ENCODE measurements at places on chromosomes 6 and 20.
A peak's percentile ranks its signal among the peaks of the same experiment; 100 is the strongest.

- DNase-seq: no peak
Measured at GRCh38 chr6:4922488-4923037, 81.3 kb downstream of the RPP40 start.

GRCh38 chr6:122381494-122382265 lies 17.8 kb upstream of the HSF2 start:
- peak; percentile 37 for DNase-seq

DNA sequence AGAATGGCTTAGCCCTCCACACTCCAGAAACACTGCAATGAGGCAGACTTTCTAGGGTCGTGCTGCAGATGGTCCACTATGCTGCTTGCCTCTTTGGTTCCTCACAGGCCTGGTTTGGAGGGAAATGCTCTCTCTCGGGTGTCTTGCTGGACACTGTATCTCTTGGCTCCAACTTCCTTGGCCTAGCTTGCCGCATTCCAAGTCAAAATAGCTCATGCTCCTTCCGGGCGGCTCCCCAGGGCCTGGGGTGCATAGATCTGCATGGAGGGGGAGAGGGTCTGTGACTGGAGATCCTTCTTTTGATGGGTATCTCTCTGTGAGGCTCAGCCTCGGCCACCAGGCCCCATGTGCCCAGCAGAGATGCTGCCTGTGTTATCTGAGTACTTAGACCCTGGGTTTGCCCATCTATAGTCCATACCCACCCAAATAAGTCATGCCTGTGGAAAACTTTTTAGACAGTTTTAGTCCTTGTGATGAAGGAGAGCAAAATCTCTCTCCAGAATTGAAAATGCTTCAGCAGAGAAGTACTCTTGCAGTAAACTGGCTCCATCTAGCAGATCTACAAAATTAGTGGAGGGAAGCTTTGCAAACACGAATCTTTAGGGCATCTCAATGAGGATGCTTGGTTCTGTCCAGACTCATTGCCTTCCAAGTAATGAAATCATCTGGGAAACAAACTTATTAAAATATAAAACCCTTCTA lies 264.1 kb upstream of the RIN2 start:
- DNase-seq: no peak

GRCh38 chr6:152404936-152405595 lies 232.1 kb downstream of the SYNE1 start:
- no peak for DNase-seq

DNA sequence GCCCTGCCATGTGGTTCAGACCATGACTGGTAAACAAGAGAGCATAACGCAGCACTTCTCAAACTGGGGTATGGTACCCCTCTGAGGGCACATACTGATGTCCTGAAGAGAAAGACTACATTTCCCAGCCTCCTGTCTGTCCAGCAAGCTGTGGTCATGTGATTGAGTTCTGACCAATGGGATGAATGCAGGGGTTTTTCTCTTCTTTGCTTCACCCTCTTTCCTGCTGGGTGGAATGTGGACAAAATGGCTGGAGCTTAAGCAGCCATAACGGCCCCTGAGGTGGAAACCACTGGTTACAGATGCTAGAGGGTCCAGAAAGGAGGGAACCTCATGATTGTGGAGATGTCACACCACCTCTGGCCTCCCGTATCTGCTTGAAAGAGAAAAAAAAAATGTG lies 19.4 kb upstream of the KCNB1 start:
- DNase-seq: no peak

DNA sequence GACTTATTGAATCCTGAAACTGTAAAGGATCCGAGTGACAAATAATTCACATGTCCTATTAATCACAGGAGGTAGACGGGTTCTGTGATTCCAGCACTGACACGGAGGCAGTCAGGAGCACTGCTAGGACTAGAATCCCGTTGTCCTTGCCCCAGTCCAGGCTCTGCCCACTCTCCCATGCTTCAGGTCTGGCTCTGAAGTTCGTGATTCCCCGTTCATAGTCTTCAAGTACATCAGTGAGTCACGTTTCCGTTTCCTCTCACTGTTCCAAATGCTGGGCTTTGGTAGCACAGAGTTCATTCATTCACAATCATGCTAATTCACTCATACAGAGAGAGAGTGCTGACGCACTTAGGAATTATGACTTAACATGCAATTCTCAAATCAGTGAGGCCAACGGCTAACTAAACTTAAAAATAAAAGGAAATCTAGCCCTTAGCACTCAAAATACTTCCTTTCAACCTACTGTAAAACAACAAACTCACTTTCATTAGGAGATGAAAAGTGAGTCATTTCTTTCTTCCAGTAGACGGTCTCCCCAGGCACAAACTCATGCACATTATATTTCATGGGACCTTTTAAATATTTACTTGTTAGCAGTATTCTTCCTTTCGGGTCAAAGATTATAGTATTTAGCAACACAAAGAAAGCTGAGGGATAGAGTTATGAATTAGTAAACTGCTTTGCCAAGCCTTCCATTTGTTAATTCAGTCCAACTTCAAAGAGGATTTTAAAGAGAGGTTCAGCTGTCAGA lies 94.0 kb upstream of the NHSL1 start:
- peak; percentile 87 for DNase-seq

DNA sequence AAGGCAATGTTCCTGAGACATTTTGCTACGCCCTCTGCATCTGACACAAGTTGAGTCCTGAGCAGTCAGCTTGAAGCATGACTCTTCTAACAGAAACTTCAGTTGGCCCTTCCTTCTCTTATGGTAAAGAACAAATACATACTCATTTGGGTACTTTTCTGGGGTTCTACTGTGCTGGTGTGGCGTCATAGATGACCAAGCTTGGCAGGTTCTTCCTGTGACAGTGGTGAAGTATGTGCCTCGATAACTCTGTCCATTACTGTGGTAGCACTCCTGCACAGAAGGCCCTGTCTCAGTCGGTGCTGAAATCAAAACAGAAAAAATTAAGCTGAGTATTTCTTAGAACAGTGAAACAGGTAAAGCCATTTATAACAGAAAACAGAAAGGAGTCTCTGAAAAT lies 152.5 kb downstream of the SLC22A3 start:
- DNase-seq: no peak

GRCh38 chr6:148169706-148170105 lies 172.9 kb upstream of the SASH1 start:
- DNase-seq: no peak

DNA sequence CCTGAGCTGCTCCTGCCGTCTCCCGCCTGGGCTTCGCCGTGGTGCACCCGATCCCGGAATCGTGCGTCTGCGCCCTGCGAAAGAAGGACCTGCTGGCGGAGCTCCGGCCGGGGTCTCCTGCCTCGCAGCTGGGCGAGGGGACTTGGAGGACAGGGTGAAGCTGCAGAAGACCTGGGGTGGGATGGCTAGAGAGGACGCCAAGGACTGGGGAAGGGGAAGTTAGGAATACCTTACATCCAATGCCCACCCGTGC lies 150.2 kb downstream of the PRL start:
- no peak for DNase-seq

GRCh38 chr20:57746201-57746600 lies 36.4 kb upstream of the PMEPA1 start:
- no peak for DNase-seq

- no peak for DNase-seq
Measured at GRCh38 chr6:135250234-135250633, 69.1 kb downstream of the MYB start.

GRCh38 chr6:17043148-17043522 lies 58.7 kb upstream of the STMND1 start:
- no peak for DNase-seq

DNA sequence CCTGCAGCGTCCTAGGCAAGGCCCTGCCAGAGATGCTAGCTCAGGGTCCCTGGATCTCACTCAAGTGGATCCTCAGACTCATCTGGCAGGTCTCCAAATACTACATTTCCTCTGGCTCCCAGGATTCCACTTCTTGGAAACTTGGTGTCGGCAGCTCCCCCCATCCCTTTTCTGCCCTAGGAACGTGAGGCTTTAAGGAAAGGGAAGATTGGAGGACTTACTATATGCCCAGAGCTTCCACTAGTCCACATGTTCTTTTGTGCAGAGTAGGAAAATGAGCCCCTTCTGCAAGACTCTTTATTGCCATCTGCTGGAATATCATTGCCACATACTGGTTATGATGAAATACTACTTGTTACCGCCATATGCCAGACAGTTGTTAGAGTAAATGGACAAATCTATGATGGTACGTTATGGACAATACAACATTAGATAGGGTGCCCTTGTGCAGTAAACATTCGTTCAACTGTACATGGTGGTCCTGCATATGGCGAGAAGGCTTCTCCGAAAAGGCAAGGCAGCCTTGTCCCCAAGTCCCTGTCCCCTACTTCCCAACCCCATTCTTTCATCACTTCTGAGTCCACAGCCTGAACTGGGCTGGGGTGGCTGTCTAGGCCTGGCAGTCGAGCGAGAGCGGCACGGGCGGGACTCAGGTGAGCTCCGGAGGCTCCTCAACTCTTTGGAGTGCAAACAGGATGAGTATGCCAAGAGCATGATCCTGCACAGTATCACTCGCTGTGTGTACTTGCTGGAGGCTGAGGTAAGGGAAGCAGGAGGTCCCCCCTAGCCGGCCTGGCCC lies 780 bp downstream of the ARMC12 start:
- DNase-seq: no peak

- no peak for DNase-seq
Measured at GRCh38 chr6:169864148-169865020, 113.0 kb downstream of the ERMARD start.

GRCh38 chr6:16704401-16705045 lies 56.7 kb downstream of the ATXN1 start:
- peak; percentile 92 for DNase-seq
